ENCODE measurements at places on chromosomes 7 and 10.

DNA sequence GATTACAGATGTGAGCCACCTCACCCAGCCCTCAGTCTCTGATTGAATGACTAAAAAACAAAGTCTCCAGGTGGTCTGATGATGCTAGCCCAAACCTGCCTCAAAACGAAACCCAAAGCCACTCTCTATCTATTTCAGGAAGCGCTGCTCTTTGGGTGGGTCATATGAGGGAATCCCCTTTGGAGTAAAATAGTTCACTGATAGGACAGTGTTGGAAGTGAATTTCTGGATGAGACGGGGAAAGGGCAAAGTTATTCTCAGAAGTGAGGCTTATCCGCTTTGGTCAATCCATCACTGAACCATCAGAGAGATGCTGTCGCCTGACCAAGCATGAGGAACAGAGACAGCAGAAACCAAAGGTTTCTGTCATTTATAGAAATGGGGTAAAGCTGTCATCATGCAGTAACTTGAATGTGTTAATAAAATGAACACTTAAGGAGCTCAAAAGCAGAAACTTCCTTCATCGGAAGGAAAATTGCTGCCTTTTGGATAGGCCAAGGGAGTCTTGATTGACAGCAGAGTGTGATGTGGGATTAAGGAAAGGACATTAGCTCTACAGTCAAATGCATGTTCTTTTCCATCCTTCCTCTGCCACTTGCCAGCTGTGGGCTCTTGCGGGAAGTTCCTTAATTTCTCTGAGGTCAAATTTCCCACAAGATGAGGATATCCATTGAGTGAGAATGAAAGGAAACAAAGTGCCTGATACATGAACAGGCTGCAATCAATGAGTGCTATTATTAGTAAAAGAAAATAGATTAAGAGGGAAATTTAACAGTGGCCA, 64.9 kb upstream of the C1QL3 start:
- no peak for DNase-seq

GRCh38 chr7:47678641-47679380, 96.9 kb upstream of the TNS3 start:
- DNase-seq, result no peak

DNA sequence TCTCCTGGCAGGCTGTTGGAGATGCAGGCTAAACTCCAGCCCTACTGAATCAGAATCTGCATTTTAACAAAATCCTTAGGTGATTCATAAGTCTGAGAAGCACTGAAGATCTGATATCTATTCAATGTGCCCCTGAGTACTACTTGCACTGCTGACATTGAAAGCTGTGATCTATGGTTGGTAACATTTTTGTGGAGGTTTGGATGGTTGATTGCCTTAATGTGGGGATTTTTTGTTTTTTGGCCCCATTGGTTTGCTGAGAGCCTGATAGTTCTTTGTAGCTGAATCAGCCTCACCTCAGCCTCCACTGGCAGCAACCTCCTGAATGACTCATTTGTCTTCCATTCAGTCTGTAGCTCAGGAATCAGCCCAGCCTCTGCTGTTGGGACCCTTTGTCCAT, 14.7 kb upstream of the LRRN3 start:
- DNase-seq, result no peak

DNA sequence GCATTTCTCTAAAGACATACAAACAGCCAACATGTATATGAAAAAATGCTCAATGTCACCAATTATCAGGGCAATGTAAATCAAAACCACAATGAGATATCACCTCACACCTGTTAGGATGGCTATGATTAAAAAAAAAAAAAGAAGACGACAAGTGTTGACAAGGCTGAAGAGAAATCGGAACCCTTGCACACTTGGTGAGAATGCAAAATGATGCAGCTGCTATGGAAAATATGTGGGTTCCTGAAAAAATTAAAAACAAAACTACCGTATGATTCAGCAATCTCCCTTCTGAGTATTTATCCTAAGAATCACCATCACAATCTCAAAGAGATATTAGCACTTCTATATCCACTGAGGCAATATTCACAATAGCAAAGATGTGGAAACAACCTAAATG, 11.3 kb downstream of the LMBR1 start:
- no peak for DNase-seq

- DNase-seq, result peak; percentile 15
Measured at GRCh38 chr7:102236592-102237287, 49.9 kb upstream of the SH2B2 start.

- DNase-seq, result no peak
Measured at GRCh38 chr10:12838995-12839927, 162.3 kb downstream of the CCDC3 start.

- peak; percentile 75 for DNase-seq
Measured at GRCh38 chr7:105656922-105657521, 75.7 kb upstream of the EFCAB10 start.

DNA sequence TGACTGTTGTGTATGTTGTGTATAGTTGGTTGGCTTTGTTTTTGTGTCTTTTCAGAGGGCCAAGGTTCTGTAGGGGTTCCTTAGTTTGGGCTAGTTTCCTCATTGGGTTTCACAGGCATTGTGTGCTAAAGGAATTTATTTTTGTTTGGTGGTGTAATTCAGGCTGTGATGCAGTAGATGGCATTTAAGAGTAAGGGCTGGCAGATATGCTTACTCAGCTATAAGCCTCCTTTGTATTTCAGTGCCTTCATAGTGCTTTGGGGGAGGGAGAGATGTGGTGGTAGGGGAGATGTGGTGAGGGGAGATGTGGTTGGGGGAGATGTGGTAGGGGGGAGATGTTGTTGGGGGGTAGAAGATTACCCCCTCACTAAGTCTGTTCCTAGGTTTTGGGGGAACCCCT, 91.7 kb downstream of the SLC25A40 start:
- no peak for DNase-seq

DNA sequence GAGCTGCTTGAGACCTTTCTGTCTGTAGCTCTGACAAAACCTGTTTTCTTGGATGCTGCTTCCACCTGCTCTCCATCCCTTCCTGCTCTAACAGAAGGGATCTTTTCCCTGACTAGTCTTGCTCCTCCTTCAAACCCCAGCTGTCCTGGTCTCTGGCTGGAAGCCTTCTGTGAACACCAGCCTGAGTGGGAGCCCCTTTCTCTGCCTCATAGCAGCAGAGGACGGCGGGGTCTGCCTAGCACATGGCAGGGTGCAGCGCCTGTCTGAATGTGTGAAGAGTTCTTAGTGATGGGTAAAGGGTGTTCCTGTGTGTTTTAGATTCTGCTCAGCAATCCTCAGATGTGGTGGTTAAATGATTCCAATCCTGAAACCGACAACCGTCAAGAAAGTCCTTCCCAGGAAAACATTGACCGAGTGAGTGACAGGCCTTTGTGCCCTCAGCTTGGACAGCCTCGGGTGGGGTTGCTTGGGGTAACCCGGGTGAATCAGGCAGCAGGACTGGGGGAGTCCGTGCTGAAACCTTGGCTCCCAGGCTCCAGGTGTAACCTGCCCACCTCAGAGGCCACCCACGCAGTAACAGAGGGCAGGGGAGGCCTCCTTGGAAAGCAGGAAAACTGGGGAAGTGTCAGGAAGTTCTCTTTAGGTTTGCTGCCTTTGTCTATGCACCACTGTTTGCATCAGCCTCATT, 34.1 kb downstream of the NUB1 start:
- DNase-seq, result no peak

DNA sequence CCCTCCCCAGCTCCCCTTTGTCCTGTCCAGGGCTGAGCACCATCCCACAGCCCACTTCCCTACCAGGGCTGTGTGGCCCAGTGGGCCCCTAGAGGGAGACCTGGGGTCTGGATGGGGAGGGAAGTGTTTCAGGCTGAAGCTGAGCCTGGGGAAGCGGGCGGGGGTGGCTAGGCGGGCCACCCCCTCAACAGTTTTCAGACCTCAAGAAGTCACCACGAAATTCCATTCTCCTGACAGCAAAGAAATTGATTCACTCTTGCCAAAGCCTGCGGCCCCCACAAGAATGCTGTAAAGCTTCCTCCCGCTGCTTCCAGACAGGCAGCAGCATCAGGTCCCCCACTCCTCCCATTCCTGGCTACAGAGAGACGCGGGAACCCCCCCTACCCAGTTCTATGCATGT, 2.5 kb upstream of the LFNG start:
- no peak for DNase-seq

DNA sequence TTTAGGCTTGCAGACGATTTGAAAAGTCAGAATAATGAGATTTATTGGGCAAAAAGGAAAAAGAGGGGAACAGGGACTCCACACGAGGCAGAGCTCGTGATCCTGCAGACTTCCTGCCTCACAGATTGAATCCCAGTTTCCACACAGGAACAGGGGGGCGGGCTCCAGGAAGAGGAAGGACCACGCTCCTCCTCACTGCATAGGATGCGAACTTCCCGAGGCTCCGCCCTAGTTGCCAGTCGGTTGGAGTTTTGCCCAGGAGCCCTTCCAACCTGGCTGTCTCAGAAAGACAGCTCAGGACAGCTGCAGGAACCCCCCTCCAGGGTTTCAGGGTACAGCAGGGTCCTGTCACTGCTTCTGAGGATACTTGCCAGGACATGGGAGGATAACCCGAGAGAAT, 488.3 kb upstream of the ADARB2 start:
- no peak for DNase-seq

All from stimulated activated CD4-positive, alpha-beta T cell treated with anti-CD3 and anti-CD28 coated beads, Interleukin-12 subunit alpha, Interleukin-12 subunit beta, amount 100 ng/mL, for 24 hours (primary cell).